ENCODE measurements at places on chromosomes 2 and 18.

DNA sequence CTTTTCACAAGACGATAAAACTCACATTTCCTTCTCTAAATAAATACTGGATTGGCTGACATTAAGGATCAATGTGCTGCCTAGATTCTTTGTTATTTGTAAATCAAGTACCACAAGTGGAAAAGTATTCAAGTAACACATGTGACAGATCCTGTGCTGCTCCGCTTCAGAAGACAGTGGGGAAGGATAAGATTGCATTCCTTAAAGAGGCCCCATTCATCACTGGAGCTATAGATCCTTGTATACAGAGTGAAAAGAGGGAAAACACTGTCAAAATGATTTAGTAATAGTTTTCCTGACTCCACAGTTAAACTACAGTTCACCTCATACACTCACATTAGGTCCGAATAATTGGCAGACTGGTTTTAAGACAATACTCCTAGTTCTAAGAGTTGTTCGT lies 108.0 kb upstream of the CSRNP3 start:
- no peak for DNase-seq

GRCh38 chr2:61272421-61273070 lies 110.6 kb downstream of the C2orf74 start:
- DNase-seq, result no peak

DNA sequence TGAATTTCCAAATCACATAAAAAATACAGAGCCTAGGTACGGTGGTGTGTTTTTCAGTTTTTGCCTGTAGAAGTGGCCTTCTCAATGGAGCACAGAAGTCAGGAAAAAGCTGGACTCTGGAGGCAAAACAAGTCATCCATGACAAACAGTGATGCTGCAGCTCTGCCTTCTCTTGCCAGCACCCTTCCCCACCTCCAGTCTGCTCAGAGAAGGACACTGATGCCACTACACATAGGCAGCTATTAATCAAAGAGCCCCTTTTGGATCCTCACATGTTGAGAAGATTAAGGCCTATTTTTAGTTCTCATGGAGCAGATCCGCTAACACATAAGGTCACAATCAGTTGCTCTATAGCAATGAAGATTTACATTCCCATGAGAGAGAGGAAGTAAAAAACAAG lies 181.6 kb upstream of the GALNT5 start:
- no peak for DNase-seq

DNA sequence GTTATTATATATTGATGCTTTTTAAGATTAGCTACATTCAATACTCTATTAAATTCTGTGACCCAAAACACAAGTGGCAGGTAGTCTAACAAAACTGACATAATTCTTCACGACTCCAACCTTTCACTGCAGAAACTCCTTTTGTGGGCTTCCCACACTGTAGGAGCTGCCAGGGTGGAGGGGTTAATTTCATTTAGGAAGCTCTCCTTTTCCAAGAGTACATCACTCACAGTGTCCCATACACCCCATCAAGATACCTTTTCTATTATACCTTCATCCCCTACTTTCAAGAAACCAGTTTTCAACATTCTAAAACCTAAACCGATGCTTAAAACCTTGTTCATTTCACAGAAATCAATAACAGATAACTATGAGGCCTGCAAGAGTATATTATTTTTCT lies 825 bp downstream of the THUMPD2 start:
- no peak for DNase-seq

- DNase-seq, result no peak
These were observed 321.1 kb downstream of the SATB2 start for GRCh38 chr2:199136681-199137080.

GRCh38 chr18:28365411-28365831 lies 188.5 kb upstream of the CDH2 start:
- no peak for DNase-seq

GRCh38 chr18:51647942-51648341 lies 450.5 kb upstream of the MEX3C start:
- no peak for DNase-seq
